Renal pelvis (tissue), 12 donors: ENCODE measurements at places on chromosomes 3 and 15.

DNA sequence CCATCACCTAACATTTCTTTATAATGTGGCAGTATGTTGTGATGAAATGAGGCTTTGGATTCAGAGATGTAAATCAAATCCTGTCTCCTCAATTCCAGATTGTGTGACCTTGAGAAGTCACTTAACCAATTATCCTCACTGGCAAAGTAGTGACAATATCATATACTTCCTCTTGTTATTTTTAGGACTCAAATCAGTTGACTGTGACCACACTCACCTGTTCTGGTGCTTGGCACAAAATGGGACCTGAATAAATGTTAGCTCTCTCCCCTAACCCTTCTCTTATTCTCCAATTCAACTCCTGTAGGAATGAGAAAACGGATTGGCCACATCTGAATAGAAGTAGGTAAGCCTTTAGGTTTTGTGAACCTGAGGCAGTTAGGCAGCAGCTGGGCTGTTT is 42.1 kb downstream of the IQCH start:
- no peak for DNase-seq

GRCh38 chr3:195156286-195156890 is 114.6 kb downstream of the XXYLT1 start:
- no peak for DNase-seq

DNA sequence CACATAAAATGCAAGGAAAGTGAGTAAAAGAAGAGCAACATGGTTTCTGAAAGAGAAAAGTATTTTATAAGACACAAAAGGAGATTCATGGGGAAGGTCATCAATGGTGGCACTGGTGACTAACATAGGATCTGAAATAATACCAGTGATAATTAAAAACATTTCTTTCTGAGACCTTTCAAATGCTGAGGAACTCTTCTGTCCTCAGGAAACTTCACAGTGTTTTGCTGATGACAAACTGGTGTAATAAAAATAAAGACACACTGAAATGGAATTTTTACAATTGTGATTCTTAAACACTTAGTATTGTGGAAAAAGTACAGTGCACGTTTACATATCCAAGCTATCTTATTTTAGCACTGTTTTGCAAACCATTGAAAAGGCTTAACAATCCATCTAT is 80.4 kb upstream of the ZBTB20 start:
- DNase-seq, result no peak

DNA sequence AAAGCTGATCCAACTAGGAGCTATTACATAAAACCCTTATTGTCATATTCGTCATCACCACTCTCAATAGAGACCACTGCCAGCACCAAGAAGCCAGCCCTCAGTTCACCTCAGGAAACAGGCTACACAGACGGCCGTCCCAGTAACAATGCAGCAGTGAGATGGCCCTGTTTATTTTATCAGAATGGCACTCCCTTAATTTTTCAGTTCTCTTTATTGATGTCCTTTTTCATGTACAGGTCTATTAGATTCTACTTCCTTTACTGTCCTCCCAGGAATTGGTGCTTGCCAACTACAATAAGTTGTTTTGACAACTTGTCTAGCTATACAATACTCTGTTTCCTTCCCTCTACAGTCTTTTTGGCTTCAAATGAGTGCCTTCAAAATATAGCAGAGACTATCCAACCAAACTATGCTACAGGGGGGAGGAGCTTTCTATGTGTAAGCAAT is 272.5 kb downstream of the ZBTB20 start:
- DNase-seq, result no peak

- DNase-seq, result no peak
Measured at GRCh38 chr3:100081311-100081710, 33.0 kb downstream of the FILIP1L start.

DNA sequence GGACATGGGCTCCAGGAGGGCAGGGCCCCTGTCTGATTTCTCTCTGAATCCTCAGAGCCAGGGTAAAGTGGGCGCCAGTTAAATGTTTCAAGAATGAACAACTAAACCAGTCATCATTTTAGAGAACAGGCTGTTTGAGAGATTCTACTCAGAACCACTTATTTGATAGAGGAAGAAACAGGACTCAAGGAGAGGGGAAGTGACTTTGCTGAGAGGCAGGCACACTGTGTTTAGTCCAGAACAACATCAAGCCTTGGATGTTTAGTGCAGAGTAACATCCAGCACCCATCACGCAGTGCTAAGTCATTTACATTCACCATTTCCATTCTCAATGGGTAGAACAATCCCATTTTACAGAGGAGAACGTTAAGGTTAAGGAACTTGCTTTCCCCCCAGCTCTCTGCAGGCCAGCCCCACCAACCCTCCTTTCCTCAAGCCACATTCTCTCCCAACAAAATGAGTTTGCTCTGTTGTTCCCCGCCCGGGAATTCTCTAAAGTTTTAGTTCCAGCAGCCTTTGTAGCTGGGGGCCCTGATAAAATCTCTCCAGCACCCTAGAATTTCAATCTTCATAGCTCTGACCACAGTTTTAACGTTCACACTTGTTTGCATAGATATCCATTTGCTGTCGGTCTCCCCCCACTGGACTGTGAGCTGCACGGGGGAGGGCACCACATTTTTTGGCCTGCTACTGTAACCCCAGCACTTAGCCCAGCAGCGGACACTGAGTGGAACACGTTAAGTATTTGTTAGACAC is 962 bp downstream of the NMNAT3 start:
- no peak for DNase-seq

DNA sequence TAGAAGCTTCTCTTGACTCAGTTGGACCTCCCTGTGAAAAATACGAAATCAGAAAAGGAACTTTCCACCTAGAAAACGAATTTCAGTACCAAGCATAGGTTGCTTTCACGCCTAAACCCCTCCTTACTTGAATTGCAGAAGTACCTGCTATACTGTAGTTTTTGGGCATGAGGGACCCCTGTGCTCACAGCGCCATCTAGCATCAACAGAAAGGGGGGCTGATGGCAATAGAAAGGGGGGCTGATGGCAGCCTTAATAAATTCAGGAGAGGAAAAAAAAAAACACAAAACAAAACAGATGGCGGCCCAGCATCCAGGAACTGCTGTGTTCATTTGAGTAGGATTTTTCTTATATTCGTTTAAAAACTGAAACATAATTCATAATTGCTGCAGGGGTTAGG is 96.7 kb downstream of the NPAP1 start:
- DNase-seq, result no peak

- no peak for DNase-seq
Measured at GRCh38 chr3:130686833-130687232, 59.8 kb downstream of the PIK3R4 start.

DNA sequence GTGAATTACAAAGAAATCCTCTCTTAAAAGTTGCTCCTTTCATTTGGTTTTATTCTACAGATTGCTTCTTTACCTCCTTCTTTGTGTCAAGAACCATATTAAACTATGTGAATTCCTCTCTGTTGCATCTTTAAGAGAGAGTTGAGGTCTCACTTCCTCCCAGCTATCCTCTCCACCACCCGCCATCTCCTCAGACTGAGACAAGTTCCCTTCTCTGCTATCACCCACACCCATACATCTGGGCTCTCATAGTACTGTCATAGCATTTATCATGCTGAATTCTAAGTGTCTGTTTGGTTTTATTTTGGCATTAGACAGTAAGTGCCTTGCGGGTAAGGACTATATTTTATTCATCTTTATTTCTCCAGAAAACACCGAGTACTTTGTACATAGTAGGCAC is 54.2 kb downstream of the B3GALNT1 start:
- DNase-seq, result no peak

DNA sequence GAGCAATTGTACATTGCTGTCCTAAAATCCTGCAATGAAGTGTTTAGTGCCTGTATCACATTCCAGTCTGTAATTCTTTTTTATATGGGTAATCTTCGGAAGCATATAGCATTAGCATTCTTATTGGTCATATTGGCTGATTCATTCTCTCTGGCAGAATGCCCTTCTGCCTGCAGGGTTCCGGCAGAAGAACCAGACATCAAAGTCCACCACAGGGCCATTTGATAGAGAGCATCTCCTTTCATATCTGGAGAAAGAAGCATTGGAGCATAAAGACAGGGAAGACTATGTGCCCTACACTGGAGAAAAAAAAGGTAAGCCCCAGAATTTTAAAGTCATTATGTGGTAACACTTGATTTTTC is 39.6 kb downstream of the TMOD3 start:
- DNase-seq, result no peak

- no peak for DNase-seq
Measured at GRCh38 chr3:173109143-173109542, 31.9 kb downstream of the SPATA16 start.

- DNase-seq, result no peak
Measured at GRCh38 chr3:123006609-123007008, 21.0 kb downstream of the SEMA5B start.

GRCh38 chr3:127894481-127894880 is 20.6 kb upstream of the KBTBD12 start:
- DNase-seq, result no peak

- peak; percentile 33 for DNase-seq
Measured at GRCh38 chr3:113495035-113495434, 19.9 kb downstream of the SPICE1 start.

DNA sequence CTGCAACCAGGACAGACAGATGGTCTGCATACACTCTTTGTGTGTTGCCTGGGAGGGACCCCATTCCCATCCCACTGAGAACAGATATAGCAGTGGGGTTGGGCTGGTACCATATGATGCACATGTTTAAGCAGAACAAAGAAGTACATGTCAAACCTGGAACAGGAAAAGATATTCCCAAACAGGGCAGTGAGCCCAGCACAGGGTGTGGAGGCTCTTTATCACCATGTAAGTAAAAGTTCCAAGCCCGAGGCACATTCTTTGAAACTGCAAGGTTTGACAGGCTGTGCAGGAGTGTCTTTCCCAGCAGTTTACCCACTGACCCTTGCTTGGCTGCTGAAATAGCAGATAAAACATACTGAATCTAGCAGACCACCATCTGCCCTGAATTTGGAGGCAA is 5.3 kb upstream of the ZNF445 start:
- DNase-seq, result no peak

DNA sequence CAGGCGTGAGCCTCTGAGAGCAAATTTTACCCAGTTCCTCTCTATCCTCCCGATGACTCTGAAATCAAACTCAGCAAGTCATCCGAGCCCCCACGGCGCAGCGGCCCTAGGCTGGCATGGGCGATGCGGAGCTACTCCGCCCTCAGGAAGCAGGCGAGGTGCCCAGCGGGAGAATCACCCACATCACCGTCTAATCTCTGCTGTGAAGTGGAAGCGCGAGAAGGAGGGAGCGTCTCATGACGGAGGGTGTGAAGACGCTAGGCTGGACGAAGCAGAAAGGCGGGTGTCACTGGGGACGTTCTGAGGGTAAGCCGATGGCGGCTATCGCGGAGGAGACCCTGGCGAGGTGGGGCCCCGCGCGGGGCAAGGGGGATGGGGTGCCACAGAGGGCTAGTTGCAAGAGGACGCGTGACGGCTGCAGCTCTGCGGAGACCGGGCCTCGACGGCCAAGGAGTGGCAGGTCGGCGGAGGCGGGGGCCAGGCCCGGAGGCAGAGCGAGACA is 9.1 kb upstream of the GNAI2 start:
- no peak for DNase-seq

GRCh38 chr3:129101370-129102138 is 20.1 kb downstream of the RAB43 start:
- no peak for DNase-seq

DNA sequence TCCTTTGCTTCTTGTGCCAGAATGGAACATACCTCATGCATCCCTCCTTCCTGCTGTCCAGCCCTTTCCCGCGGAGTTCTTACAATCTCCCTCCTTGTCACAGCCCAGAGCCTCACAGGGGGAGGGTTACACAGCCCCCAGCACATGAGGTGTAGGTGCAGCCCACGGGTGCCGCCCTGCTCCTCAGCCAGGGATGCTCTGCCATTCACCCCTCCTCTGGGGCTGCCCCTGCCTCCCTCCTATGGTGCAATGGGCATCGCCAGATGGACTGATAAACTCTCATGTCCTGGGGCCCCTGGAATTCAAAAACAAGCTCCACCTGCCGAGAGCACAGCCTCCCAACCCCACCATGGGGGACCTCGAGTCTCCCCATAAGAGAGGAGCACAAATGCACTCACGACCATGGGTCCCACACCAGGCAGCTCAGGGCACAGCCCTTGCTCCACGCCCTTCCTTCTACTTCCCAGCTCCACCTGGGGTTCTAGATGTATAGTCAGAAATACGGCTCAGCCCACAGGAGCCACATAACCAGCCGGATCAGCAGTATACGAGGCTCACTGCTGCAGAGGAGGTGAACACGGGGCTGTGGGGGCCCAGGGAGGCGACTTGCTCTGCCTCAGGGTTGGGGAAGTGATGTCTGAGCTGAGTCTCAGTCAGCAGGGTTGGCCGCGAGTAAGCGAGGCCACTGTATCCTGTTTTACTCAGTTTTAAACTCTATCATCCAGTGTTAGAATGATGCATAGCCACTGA is 269.7 kb upstream of the LYSMD4 start:
- no peak for DNase-seq
